ENCODE measurements at places on chromosomes 13 and 19. TPM values are rescaled to one million over a fixed set of nuclear protein-coding genes. Genes with fewer than 3 reads are reported as not detected.

Gene ZSCAN4
- total RNA-seq = not detected

Gene CGB2
- total RNA-seq = not detected

Gene RYR1
- total RNA-seq = 1.7 TPM

Gene ERF
- total RNA-seq = 37.1 TPM

Gene SBNO2
- 30.1 TPM for total RNA-seq

Gene CGB8
- not detected for total RNA-seq

Gene LDLR
- 41.5 TPM for total RNA-seq

Gene CPB2
- not detected for total RNA-seq

Gene PRTN3
- 1.2 TPM for total RNA-seq

Gene FPR2
- 1.5 TPM for total RNA-seq

DNA sequence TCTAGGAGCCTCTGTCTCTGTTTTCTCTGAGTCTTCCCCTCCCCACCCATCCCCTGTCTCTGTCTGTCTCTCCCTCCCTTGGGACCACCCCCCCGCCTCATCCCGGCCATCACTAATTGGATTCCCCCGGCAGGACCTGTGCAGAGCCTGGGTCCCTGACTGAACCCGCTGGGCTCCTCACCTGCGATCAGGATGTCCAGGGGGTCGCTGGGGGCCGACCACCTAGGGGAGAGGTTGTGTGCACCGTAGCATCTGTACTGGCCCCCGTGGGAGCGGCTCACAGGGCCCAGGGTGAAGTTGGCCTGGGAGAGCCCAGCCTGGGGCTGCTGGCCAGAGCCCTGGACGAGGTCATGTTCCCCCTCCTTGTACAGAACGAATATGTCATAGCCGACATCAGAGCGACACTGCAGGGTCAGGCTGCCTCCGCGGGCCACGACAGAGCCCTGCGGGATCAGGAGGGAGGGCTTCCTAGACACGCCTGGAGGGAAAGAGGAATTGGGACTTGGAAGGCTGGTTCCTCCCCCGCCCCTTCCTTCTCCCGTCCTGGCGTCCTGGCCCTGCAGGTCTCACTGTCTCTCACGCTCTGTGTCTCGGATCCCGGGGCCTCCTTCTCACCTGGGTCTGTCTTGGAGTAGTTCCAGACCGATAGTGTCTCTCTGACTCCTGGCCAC, 1.8 kb downstream of the LILRB5 start:
- H3K27ac ChIP-seq = no peak overlapping the region
- DNase-seq = no peak
- H3K4me3 ChIP-seq = peak overlapping the region; percentile 12
- H3K36me3 ChIP-seq = no peaks in the 10 kb centered on the region

DNA sequence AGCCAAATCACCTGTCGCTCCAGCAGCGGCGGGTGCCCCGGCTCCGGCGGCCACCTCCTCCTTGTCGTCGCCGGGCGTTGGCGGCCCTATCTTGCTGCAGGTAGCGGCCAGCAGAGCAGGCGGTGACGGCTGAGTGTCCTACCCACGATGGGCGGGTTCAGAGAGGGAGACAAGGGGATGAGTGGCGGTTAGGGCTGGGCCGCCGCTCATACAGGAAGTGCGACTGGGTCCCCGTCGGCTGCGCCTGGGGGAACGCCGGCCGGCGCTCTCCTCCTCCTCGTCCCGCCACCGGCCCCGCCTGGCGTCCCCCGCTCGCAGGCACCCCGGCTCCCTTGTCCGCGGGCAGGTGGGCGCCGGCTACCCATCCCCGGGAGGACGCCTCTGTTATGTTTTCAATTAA, 1692.0 kb downstream of the SLITRK5 start:
- no peak overlapping the region for H3K4me3 ChIP-seq
- no peaks in the 10 kb centered on the region for H3K27me3 ChIP-seq
- DNase-seq = no peak
- no peak overlapping the region for H3K27ac ChIP-seq
- H3K36me3 ChIP-seq = no peaks in the 10 kb centered on the region

DNA sequence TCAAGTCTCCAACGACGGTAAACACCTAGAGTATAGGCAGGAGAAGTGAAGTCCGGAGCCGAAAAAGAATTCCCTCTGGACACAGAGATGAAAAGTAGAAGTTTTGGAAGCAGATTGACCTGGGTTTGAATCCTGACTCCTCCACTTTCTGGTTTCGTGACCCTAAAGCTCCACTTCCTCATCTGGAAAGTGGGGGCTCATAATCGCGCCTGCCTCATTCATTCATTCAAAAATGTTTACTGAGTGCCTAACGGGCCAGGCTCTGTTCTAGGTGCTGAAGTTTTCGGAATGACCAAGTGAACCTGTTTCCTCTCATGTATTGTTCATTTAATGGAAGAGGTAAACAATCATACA, 7.1 kb upstream of the EML2 start:
- H3K4me3 ChIP-seq = peak overlapping the region; percentile 47
- peaks cover 18% of the 10 kb centered on the region for H3K27me3 ChIP-seq
- no peaks in the 10 kb centered on the region for H3K36me3 ChIP-seq
- H3K4me1 ChIP-seq = peaks cover 40% of the 10 kb centered on the region
- no peak for DNase-seq

- no peaks in the 10 kb centered on the region for H3K36me3 ChIP-seq
- DNase-seq = no peak
- no peak overlapping the region for H3K4me3 ChIP-seq
- no peaks in the 10 kb centered on the region for H3K27me3 ChIP-seq
Observed at GRCh38 chr13:112669881-112670499, 19.8 kb upstream of the ATP11A start.

DNA sequence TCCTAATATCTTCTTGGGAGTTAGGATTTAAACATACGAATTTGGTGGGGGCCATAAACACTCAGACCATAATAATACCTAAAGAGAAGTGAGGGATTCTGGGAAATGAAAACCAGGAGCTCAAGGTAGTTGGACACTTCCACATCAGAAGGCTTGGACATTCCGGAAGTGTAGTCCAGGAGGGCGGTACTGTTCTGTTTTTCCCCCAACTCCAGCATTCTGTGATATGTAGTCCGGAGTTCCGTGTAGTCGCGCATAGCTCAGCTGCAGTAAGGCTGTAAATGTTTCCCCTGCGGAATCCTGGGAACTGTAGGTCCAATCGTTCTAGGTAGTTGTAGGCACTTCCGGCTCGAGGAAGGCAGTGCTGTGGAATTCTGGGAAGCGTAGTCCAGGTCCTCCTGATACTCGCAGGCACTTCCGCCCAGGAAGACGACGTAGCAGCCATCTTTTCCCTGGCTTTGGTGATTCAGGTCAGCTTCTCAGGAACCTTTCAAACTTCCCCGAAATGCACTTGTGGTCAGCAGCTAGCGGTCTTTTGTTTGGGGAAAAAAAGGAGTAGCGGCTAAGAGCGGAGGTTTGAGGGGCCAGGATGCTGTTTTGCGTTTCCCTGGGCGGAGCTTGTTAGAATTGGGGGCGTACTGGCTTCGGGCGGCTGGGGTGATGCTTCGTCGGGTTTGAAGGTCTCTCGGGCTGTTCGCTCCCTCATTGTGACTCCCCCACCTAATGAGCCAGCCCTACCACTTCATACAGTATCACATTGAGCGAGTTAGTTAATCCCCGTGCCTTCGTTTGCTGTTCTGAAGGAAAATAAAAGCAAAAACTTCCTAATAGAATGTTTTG, at the start of gene ZNF226:
TSS of gene ZNF226 (plus strand) at position 428 of the 840 bp plus-strand sequence. CDS start 4,981 bp downstream, outside the sequence.
- peak within 1 kb of the TSS; percentile 74 for H3K4me3 ChIP-seq
- DNase-seq = peak; percentile 95
- no peaks in the 10 kb centered on the region for H3K27me3 ChIP-seq
- peaks cover 26% of the 10 kb centered on the region for H3K36me3 ChIP-seq
- H3K4me1 ChIP-seq = peaks cover 11% of the 10 kb centered on the region
- H3K27ac ChIP-seq = peak within 1 kb of the TSS; percentile 78

DNA sequence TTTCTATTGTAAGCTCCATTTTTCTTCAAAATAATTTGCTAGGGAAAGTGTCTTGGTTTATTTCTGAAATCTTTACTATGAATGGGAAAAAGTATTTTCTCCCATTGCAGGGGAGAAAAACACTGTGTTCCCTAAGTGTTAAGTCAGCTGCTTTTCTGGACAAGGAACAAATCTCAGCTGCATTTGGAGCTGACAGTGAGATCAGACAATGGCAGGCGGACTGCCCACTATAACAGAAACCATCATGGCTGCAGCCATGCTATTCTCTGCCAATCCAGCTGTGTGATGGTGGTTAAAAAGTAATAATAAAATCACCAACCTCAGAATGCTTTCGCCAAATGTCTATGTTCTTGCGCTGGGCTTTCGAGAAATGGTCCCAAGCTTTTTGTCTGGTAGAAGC, 302.7 kb downstream of the DNAJC15 start:
- H3K36me3 ChIP-seq = no peaks in the 10 kb centered on the region
- no peak overlapping the region for H3K4me3 ChIP-seq
- no peak overlapping the region for H3K27ac ChIP-seq

GRCh38 chr19:47538812-47539211, 23.9 kb upstream of the NAPA start:
- no peak for DNase-seq
- H3K27ac ChIP-seq = no peak overlapping the region
- H3K36me3 ChIP-seq = no peaks in the 10 kb centered on the region
- H3K4me3 ChIP-seq = no peak overlapping the region
- peaks cover 14% of the 10 kb centered on the region for H3K4me1 ChIP-seq
- no peaks in the 10 kb centered on the region for H3K27me3 ChIP-seq

DNA sequence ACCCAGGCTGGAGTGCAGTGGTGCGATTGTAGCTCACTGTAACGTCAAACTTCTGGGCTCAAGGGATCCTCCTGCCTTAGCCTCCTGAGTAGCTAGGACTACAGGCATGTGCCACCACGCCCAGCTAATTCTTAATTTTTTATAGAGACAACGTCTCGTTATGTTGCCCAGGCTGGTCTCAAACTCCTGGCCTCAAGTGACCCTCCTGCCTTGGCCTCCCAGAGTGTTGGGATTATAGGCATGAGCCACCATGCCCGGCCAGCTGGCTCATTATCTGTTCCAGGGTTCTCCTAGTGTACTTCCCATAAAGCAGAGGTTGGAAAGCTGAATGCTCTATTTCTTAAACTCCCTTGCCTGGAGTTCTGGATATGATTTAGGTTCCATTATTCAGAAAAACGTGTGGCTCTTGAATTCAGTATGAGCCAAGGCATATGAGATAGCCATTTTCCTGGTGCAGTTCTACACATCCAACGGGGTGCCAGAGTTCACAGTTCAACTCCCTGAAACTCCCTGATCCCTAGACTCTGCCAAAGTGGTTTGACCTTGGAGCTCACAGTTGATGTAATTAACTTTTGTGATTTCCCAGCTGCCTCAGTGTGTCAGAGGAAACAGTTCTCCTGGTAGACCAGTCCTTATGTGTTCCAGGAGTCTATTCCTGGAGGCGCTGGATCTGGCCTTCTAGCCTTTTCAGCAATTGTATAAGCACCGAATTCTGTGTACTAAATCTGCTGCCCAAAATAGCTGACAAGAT, 21.6 kb downstream of the GPR183 start:
- H3K27ac ChIP-seq = no peak overlapping the region
- peaks cover 60% of the 10 kb centered on the region for H3K4me1 ChIP-seq
- H3K4me3 ChIP-seq = no peak overlapping the region
- H3K36me3 ChIP-seq = no peaks in the 10 kb centered on the region
- H3K27me3 ChIP-seq = no peaks in the 10 kb centered on the region
- no peak for DNase-seq

DNA sequence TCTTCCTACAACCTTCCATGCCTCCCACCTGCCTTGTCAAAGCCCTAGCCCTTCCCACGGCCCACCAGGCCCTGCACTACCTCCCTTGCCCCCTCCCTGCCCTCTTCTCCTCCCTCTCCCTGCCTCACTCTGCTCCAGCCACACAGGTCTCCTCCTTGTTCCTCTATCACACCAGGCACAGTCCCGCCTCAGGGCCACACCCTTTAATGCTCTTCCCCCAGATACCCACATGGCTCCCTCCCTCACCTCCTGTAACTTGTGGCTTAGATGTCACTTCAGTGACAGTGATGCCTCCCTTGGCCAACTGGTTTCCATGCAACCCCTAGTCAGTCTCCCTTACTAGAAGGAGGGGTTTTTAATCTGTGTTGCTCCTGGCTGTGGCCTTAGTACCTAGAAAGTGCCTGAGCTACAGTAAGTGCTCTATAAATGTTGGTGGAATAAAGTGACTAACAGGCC, 1.3 kb downstream of the SIRT6 start:
- H3K36me3 ChIP-seq = no peaks in the 10 kb centered on the region
- no peak overlapping the region for H3K27ac ChIP-seq
- no peak for DNase-seq
- no peaks in the 10 kb centered on the region for H3K27me3 ChIP-seq

DNA sequence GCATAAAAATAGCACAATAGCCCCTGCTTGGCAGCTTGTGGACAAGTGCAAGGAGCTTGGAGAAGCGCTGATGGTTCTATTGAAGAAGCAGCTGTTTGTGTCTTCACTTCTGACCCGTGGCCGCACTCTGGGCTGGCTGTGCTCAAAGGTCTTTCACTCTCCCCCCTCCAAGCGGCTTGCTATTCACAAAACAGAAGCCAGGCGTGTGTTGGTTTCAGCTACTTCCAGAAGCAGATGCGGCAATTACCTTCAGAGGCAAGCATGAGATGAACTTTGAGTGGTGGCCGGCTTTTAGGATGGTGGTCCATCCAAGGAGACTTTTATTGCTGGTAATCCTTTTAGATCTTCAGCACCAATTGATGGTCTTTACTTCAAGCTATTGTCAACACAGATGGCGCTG, 188.5 kb upstream of the ARGLU1 start:
- no peaks in the 10 kb centered on the region for H3K27me3 ChIP-seq
- H3K4me3 ChIP-seq = no peak overlapping the region
- H3K4me1 ChIP-seq = peaks cover 7% of the 10 kb centered on the region
- DNase-seq = no peak
- H3K36me3 ChIP-seq = no peaks in the 10 kb centered on the region
- no peak overlapping the region for H3K27ac ChIP-seq

- H3K4me3 ChIP-seq = no peak within 1 kb of the TSS
- H3K36me3 ChIP-seq = no peaks in the 10 kb centered on the region
- peaks cover 7% of the 10 kb centered on the region for H3K27me3 ChIP-seq
- DNase-seq = no peak
Observed at GRCh38 chr19:41755328-41755913, at the start of gene CEACAM6. Gene CEACAM6, plus strand, starts transcription at chr19:41755530. Its CDS starts 109 bp downstream, at chr19:41755639.

DNA sequence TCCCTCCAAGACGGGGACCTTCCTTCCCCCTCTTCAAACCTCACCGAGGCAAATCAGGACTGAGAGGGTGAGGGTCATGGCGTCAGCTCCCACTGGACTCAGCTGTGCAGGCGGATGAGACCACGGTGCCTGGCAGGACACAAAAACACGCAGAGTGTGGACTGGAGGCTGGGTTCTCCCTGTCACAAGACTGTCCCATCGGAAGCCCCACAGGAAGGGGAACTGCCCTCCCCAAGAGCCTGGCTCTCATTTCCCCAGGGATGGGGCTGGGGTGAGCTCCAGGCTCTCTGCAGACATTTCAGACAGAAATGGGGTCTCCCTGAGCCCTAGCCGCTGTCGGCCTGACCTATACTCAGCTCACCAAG, at the start of gene LILRB5:
TSS of gene LILRB5 (minus strand) at position 158 of the 365 bp plus-strand sequence. CDS start at position 78, 80 bp downstream.
- H3K27me3 ChIP-seq = no peaks in the 10 kb centered on the region
- H3K4me1 ChIP-seq = no peaks in the 10 kb centered on the region
- H3K27ac ChIP-seq = peak within 1 kb of the TSS; percentile 34
- peak within 1 kb of the TSS; percentile 25 for H3K4me3 ChIP-seq
- DNase-seq = no peak
- H3K36me3 ChIP-seq = no peaks in the 10 kb centered on the region

- peak overlapping the region; percentile 47 for H3K4me3 ChIP-seq
- no peak for DNase-seq
- H3K27ac ChIP-seq = no peak overlapping the region
- H3K27me3 ChIP-seq = peaks cover 39% of the 10 kb centered on the region
- H3K36me3 ChIP-seq = no peaks in the 10 kb centered on the region
Observed at GRCh38 chr19:2289714-2290435, 7.9 kb upstream of the PEAK3 start.

- H3K4me3 ChIP-seq = no peak overlapping the region
- DNase-seq = no peak
- H3K27me3 ChIP-seq = no peaks in the 10 kb centered on the region
Observed at GRCh38 chr19:33398361-33399060, 25.0 kb downstream of the CEBPG start.
